ENCODE measurements at places on chromosomes 1 and 21.

- DNase-seq, result no peak
These were observed 80.5 kb downstream of the PDE9A start for GRCh38 chr21:42733874-42734273.

GRCh38 chr1:91883470-91883869, 2.5 kb downstream of the TGFBR3 start:
- peak; percentile 48 for DNase-seq

DNA sequence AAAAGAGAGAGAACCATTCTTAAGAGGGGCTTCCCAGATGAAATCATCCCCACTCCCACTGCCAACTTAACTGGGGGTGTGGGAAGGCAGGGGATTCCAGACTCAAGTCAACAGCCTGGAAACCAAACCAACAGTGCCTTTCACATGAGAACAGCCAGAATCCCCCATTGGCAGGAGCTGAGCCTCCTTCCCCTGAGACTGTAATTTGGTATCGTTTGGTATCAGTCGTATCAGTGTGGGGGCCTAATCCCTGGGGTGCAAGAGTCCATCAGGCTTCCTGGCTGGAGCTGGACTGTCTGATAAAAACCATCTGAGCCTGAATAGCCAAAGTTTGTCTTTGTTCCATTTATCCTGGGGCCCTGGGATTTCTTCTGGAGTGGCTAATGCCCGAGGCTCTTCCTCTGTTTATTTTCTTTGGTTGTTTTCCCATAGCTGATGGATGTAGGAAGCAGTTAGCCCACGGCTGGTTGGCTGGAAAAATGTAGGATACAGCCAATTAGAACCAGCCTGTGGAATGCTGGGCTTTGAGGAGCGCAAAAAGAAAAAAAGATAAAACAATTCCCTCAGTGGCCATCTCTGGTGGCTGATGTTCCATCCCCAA, 84.6 kb downstream of the LAMC2 start:
- DNase-seq, result no peak

- no peak for DNase-seq
These were observed 43.6 kb downstream of the PBX1 start for GRCh38 chr1:164602480-164603093.

DNA sequence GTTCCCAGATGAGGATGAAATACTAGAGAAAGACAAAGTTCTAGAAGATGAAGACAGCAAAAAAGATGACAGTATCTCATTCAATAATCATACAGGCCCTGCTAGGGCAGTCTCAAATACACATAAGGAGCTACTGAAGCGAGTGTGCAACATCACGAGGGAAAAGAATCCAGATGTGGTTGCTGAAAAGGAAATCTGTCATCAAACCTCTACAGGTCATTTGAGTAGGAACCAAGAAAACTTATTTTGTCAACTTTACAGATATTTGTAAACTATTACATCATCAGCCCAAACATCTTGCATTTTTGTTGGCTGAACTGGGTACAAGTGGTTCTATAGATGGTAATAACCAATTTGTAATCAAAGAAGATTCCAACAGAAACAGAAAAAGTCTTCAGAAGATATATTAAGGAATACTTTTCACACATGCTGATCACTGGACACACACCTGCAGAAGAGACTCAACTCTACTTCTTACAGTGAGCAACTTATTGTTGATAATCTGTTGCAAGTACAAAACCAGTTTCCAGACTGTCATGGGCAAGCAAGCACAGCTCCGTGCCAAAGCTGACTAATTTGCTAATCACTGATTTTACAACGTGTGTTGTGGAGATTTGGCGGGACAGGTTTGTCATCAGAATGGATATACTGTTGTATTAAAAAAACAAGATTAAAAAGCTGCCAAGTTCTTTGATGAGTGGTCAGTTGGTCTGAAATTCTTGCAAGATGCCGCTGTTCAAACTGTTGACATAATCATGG, 42.1 kb downstream of the TRIM33 start:
- DNase-seq, result no peak

DNA sequence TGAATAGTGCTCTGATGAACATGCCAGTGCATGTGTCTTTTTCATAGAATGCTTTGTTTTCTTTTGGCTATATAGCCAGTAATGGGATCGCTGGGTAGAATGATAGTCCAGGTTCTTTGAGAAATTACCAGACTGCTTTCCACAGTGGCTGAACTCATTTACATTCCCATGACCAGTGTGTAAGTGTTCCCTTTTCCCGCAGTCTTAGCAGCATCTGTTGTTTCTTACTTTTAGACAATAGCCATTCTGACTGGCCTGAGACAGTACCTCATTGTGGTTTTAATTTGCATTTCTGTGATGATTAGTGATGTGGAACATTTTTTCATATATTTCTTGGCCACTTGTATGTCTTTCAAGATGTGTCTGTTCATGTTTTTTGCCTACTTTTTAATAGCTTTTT, 784.5 kb downstream of the USP25 start:
- DNase-seq, result no peak

GRCh38 chr1:31127266-31127665, 61.7 kb upstream of the PUM1 start:
- no peak for DNase-seq

GRCh38 chr1:52139817-52140540, 1.9 kb upstream of the ZFYVE9 start:
- DNase-seq, result peak; percentile 72

GRCh38 chr1:34262921-34263320, 86.2 kb downstream of the C1orf94 start:
- no peak for DNase-seq

DNA sequence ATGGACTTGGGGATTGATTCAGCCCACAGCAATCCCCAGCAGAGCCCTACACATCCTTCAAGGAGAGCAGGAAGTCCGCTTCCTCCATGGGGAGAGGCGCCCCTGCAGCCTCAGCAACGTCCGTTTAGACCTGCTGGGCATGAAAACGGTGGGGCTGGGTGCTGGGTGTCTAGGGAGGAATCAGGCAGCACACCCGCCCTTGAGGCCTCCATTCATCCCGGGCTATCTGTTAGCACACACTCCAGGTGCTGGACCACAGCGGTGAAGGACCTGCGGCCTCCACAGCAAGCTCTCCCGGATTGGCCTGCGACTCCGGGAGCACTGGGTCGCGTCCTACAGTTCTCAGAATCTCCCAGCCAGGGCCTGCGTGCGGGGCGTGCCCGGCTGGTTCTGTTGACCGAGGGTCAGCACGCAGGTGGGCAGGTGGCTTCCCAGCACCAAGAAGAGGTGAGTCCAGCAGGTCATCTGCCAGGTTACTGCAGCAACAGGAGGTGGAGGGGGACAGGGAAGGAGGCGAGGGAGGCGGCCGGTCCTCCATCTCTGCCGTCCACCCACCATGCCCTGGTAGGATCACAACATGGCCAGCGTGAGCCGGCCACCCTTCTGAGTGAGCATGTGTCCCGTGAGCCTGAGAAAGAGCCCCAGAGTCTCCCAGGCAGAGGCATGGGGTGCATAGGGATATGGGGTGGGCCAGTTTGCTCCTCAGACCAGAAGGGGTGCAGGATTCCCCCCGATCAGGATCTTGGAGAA, 96.6 kb downstream of the RIPK4 start:
- DNase-seq, result no peak

DNA sequence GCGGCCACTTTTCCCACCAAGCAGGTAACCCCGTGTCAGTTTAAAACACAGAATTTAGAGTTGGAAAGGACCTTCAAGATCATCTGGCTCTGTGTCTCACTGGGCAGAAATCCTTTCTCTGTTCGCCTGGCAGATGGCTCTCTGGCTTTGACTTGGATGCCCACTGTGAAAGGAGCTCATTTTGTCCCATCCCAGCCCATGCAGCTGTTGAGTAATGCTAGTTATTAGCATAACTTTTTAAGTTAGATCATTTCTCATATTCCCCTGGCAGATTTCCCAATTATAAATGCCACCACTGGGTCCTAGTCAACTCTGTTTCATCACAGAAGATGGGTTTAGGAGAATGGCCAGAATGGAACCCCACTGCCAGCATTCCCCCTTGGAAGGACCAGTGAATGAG, 55.9 kb downstream of the SLC35F3 start:
- DNase-seq, result no peak

DNA sequence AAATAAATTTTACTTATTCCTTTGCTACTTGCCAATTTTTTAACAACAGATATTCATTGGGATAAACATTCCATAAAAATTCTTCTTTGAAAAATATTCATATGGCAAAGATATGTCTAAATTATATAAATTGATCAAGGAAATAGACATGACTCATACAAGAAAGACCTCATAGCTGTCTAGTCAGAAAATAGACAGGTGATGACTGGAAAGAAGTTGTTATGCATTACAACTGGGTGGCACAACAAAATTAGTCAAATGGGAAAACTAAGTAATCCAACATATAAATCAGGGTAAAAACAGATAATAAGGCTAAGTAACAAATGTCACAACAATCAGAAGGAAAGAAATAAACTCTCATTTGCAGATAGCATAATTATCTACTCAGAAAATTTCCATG, 92.0 kb downstream of the USH2A start:
- DNase-seq, result no peak

DNA sequence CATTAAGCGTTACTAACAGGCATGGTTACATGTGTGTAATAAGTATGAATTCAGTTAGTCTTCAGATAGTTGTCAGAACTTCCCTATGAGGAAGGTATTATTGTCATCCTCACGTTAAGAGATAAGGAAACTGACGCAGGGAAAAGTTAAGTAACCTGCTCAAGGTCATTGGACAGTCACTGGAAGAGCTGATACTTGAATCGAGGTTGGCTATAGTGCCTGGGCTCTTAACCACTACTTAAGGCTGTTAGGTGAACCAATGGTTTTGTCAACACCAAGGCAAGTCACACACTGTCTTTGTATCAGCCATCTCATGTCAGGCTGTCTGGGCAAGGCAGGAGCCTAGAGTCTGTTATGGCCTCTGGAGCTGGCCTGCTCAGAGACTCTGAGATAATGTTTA, 16.2 kb downstream of the MFSD2A start:
- no peak for DNase-seq

- DNase-seq, result no peak
These were observed 5.5 kb upstream of the TRAPPC10 start for GRCh38 chr21:44006656-44007055.

DNA sequence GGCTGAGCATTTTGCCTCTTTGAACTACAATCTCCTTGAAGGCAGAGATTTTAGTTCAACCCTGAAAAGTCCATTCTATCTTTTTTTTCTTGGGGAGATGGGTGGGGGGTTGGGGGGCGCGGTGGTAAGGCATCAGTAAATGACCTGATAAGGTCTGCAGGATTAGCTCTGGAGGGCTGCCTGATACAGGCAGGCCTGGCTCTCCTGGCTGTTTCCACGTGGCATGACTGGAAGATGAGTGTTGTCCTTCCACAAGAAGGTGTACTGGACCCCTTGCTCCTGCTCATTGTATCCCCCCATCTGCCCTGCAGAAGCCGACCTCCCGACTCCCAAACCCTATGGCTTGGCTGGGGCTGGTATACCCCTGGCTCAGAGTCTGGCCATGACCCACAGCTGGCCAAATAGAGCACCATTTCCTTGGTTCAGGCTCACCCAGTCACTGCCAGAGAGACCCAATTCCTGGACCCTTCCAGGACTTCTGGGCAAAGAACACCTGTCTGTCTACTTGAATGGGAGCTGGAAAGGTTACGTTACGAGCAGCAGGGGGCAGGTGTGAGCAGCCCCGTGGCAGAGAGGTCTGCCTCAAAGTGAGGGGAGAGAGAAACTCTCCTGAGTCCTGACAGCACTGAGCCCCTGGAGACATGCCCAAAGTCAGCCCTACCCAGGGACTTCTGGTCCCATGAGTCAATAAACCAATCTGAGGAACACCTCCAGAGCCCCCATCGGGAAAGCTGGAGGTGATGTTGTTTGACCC, 17.0 kb downstream of the DHRS3 start:
- peak; percentile 66 for DNase-seq

DNA sequence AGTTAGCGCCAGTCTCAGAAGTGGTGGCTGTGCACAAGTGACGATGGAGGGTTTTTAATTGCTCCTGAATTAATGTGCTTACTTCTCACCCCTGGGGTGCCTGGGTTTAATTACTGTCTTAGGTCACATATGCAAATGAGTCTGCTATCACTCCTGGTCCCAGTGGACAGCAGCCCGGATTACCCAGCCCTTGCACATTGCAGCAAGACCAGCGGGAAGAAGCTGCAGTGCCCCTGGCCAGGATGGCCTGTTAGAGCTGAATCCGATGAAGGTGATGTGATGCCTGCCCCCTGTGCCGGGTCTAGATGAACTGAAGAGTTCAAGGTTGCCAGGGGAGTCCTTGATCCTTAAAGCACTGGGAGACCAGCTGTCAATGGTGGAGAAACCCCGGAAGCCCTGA, 24.2 kb downstream of the ENO1 start:
- no peak for DNase-seq

DNA sequence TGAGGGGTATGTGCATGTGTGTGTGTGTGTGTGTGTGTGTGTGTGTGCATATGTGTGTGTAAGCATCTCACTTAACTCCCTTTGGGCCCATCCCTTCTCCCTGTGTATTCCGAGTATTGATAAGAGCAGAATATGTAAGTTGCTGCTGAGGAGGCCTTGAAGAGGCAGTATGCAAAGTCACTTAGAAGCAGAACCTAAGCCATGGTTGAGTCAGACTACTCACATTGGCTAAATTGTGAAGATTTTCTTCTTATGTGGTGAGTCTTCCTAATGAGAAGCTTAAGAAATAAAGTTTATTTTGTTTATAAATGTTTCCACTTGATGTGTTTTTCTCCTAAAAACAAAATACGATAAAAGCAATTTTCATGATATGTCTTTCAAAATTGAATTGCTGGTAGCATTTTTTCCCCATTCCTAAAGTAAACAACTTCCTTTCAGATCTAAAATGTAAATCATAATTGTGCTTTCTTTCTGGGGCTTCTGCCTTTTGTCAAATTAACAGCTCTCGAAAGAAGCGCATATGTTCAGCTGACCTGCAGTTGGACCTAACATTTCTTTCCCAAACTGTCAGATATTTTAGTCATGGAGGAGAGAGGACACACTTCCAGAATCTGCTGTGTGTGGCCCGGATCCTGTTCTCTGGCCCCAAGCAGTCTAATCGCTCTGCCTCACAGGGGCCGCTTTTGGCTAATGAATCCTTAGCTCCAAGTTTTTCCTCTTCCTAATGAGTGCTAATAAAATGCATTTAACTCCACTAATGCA, 284.0 kb downstream of the DUSP10 start:
- no peak for DNase-seq

DNA sequence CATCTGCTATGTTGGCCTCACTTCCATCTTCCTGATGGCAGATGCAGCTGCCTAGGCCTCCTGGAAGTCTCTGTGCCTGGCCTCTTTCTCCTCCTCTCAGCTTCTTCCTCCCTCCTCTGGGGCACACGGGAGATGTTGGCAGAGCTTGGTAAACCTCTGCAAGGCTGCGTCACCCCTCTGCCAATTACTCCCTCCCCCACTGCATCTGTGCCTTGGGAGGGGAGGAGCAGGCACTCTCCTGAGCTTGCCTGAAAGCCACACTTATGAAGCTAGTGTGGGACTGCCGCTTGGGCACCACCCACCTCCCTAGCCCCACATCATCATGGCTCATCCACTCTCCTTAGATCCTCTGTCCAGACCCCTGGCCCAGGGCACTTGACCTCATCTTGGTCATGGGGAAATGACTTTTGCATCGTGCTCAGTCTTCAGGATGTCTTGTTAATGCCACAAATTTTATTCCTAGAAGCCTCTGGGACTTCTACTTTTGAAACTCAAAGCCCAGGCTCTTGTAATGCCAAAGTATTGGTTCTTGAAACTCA, 7.3 kb upstream of the TMEM51 start:
- no peak for DNase-seq

- DNase-seq, result no peak
These were observed 17.6 kb downstream of the GALNT2 start for GRCh38 chr1:230084408-230085177.
